ENCODE measurements at places on chromosomes 13 and 19. TPM values are rescaled to one million over a fixed set of nuclear protein-coding genes. Genes with fewer than 3 reads are reported as not detected.

DNA sequence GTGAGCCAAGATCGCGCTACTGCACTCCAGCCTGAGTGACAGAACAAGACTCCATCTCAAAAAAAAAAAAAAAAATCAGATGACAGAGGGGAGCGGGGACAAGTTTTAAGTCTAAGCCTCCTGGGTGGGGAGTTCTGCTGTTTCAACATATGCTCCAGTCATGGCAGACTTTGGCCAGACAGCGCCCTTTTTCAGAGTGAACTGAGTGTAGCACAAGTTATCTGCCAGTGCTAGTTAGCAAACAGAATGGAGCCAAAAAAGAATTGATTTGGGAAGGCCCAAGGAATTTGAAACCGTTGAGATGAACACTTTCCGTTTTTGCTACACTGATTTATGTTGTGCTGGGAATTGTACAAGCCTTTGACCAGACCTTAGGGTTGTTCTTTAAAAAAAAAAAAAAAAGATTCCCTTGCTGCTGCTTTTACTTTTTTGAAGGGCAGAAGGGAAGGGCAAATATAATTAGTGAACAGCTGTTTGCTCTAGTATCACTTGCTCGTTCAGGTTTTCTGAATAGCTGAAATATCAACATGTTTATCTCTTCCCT is 5.7 kb downstream of the ACTN4 start:
- DNase-seq: no peak

DNA sequence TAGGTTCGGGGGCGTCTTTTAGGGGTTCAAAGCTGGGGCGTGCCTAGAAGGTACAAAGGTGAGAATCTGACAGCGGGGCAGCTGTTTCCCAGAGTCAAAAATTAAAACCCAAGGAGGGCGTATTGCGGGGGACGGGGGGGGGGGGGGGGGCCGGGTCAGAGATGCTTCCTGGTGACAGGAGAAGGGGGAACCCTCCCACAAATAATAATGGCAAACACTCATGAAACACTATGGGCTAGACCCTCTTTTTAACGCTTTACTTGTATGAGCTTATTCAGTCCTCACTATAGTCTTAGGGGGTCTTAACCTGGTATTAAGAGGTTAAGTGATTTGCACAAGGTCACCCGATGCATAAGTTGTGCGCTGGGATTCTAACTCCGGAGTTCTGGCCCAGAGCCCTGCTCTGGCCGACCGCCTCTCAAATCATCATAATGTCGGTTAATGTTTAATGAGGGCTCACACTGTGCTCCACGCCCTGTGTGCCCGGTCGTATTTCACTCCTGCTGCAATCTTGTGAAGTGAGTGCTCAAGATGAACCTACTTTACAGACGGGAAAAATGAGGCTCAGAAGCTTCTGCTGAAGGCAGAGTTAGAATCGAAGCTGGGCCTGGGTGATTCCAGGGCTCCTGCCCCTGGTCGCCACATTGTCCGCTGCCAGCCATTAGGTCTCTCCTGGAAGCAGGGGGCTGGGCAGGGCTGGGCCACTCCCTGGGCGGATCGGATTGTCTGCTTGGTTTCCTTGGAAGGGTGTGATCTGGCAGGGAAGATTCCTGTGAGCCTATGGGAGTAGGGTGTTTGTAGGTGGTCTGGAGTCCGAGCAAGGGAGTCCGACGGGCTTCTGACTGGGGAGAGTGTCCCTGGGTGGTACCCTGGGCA is 964 bp downstream of the PAK4 start:
- DNase-seq: no peak

DNA sequence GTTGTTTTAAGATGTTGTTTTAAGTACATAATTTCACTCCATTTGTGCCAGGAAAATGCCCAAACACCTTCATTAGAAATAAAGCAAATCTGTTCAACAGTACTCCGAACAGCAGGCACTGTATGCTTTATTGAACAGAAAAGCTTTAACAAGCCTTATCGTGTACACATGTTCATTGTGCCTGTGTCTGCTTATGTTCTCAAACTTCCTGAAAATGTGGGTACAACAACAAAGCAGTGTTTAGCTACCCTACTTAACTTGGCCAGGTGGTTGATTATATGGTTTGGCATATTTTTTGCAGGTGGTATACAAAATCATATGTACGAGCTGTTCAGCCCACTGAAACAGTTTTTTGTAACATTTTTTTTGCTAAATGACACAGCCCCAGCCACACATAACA is 718.0 kb downstream of the DACH1 start:
- no peak for DNase-seq

- no peak for DNase-seq
Measured at GRCh38 chr19:13071444-13072187, 31.0 kb downstream of the LYL1 start.

DNA sequence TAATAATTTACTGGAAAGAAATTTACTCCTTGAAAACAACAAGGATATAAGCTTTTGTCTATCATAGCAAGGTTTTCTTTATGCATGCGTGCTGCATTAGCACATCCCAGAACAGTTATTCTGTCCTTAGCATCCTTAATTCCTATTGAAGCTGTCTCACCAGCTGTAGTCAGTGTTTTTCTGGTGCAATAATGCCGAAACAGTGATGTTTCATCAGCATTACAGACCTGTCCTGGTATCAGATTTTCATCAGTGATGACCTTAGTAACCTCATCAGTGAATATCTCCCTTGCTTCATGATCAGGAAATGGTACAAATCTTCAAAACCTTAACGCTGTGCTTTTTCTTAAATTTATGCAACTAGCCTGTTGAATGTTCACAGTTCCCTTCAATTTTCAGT is 264.7 kb upstream of the STARD13 start:
- no peak for DNase-seq

GRCh38 chr13:51637852-51638215 is 53.6 kb downstream of the WDFY2 start:
- DNase-seq: no peak

- DNase-seq: no peak
Measured at GRCh38 chr13:30049692-30050091, 199.3 kb upstream of the UBL3 start.

DNA sequence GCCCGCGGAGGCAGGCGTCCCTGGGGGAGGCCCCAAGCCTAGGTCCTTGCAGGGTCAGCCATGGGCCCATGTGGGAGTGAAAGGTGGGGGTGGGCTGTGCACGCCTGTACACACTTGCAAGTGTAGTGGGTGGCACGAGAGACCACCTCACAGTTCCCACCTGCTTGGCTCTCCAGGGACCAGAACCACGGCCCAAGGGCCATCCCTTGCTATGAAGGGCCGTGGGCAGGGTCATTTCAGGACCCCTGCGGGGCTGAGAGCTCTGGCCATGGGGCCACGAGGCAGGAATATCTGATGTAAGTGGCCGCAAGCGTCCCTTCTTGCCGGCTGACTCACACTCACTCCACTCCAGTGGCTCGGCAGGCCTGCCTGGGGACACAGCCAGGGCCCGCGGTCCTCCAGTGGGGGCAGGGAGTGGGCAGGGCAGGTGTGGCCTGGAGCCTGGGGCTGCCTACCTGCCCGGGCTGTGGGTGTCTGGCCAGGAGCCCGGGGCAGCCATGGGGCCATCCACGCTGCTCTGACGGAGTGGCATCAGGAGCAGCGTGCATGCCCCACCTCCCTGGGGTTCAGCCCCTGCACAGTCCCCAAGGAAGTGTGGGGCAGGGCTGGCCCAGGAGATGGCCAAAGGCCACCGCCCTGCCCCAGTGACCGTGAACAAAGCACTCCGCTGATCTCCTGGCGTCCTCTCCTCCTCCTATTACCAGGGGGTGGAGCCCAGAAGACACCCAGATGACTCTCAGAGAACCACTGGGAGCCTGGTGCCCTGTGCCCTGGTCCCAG is 8.6 kb upstream of the MKNK2 start:
- DNase-seq: peak; percentile 62

GRCh38 chr13:41995336-41995735 is 34.4 kb upstream of the VWA8 start:
- no peak for DNase-seq

DNA sequence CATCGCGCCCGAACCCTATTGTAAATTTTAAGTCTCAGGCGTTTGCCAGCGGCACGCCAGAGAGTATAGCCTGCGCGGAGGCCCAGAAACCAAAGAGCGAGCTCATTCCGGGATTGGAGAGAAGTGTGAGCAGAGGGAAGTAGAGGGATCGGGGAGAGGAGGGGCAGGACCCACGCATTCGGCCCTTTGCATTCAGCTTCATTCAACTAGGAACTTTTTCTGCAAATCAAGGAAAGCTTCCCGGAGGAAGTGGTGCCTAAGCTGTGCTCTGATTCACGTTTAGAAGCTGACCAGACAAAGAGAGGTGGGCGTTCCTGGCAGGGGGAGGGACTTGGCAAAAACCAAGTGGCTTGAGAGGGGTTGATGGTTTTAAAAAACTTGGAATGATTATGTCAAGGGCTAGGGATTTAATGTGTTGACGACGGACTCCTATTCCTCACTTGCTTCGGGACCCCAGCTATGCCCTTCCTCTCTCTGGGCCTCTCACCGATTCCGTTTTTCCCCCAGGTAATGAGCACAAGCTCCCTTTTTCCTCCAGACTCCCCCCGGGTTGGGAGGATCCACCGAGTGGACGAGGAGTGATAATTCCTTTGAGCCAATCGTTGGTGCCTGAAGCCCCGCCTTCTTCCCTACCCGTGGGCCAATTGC is 811 bp upstream of the PRMT1 start:
- DNase-seq: peak; percentile 86

GRCh38 chr19:2274185-2274711 is 7.7 kb downstream of the PEAK3 start:
- DNase-seq: no peak

- no peak for DNase-seq
Measured at GRCh38 chr19:18764591-18765051, 26.5 kb downstream of the COMP start.

- no peak for DNase-seq
Measured at GRCh38 chr13:25178070-25178469, 6.0 kb upstream of the AMER2 start.

GRCh38 chr13:37960427-37960826 is 90.9 kb upstream of the TRPC4 start:
- no peak for DNase-seq

GRCh38 chr19:29793116-29793727 is 18.6 kb upstream of the CCNE1 start:
- no peak for DNase-seq

DNA sequence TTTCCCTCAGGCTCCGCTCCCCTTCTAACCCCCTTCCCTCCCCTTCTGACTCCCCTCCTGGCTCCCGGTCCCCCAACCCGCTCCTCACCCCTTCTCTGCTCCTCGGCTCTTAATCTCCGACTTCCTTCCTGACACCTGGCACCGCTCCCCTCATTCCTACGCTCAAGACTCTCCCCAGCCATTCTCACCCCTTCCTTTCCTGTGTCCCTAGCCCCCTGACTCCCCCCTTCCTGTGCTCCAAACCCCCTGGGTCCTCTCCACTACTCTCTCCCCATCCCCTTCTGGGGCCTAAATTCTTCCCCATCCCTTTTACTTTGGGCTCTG is 658 bp downstream of the CLPP start:
- DNase-seq: peak; percentile 43

DNA sequence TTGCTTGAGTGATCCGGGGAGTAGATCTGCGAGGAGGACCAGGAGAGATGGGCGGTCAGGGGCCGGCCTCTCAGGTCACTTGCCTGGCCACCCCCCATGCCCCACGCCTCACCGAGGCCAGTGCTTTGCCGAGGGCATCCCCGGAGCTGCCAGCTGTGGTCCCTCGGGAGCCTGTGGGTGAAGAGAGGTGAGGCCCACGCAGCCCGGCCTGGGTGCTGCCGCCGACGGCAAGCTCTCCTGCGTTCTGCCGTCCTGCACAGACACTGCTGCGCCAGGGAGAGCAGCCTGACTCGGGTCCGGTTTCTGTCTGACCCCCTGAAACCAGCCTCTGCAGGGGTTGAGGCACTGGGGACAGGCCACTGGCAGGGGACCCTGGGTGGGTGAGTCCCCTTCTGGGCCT is 15.8 kb upstream of the UQCR11 start:
- DNase-seq: no peak

DNA sequence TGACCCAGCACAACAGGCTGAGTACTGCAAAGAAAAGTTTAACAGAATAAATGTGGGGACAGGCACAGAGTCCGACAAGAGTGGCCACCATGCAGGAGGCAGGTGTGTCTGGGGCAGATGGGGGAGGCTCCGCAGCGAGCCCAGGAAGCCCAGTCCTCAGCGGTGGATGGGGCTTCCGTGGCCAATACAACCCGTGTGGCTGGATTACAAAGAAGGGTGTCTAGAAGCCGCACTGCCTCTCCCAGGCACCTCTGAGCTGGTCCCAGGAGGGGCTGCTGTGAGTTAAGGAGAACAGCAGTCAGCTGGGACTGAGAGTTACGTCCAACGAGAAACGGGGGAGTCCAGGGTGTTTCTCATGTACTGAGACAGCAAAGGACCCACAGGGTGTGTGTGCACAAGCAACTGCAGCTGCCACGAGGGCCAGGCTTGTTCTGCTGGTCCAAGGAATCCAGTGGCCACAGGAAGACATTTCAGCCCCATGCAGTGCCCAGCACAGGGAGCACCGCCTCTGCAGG is 70.2 kb downstream of the SPACA7 start:
- DNase-seq: no peak

GRCh38 chr13:114119196-114119595 is 13.2 kb downstream of the RASA3 start:
- peak; percentile 52 for DNase-seq

DNA sequence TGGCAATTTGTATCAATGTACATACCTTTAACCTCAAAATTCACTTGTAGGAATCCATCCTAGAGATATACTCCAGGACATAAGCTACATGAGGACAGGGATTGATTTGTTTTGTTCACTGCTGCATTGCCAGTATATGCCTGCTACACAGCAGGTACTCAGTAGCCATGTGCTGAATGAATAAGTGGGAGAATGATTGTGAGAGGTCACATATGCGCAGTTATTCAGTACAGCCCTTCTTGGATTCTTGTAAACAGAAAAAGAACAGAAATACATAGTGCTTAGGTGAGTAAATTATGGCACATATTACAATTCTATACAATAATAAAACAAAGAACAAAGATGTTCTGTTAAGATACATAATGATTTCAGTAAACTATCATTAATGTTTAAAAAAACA is 133.3 kb downstream of the RNF17 start:
- no peak for DNase-seq

DNA sequence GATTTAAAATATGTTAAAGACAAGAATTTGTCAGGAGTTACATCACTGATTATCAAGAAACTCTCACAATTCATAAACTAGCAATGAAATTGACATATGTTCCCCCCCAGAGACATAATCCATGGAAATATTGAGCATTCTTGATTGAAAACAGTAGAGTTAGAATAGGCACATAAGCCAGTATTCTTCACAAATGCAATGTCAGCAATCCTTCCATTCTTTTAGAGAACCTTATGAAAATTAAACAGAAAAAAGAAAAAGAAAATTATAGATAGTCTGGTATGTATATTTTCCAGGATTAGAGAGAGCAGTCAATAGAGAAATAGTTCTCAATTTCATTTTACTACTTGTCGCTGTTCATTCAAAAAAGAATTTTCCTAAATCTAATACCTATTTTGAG is 458.4 kb downstream of the EFNB2 start:
- DNase-seq: no peak

DNA sequence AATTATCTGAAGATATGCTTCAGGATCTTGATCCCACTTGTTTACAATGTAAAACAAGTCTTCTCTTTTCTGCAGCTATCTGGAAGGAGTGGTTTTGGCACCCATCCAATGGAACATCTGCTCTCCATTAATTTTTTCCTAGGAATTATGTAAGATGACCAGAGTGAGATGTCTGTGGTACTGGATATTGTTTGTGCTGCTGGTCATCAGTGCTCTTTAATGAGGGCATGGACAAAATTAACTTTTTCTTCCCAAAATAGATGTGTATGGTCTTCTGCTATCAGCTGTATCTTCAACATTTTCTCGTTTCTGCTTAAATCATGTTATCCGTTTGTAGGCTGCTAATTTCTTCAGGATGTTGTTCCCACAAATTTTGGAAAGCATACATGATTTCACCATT is 415.4 kb upstream of the KLHL1 start:
- DNase-seq: no peak

The DAND5 gene
- total RNA-seq: not detected

The C19orf73 gene
- not detected for total RNA-seq

The ARRDC5 gene
- not detected for total RNA-seq

The SIAH3 gene
- total RNA-seq: under 0.01 TPM
